Suppressor macrophage (primary cell): ENCODE measurements at places on chromosomes 2 and 18.

DNA sequence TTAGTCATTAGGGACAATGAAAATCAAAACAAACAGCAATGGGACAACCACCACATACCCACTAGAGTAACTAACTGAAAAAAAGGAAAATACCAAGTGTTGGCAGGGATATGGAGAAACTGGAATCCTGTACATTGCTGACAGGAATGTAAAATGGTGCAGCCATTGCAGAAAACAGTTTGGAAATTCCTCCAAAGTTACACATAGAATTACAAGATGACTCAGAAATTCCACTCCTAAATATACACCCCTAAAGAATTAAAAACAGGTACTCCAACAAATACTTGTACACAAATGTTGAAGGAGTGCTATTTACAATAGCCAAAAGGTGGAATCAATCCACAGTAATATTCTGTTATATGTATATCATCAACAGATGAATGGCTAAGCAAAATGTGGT, 110.9 kb downstream of the ROCK1 start:
- DNase-seq: no peak

GRCh38 chr2:62806231-62806630, 100.7 kb downstream of the EHBP1 start:
- no peak for DNase-seq

GRCh38 chr2:207283356-207283755, 117.6 kb upstream of the KLF7 start:
- peak; percentile 94 for DNase-seq

- peak; percentile 42 for DNase-seq
These were observed 77.6 kb upstream of the ALPP start for GRCh38 chr2:232300894-232301387.

DNA sequence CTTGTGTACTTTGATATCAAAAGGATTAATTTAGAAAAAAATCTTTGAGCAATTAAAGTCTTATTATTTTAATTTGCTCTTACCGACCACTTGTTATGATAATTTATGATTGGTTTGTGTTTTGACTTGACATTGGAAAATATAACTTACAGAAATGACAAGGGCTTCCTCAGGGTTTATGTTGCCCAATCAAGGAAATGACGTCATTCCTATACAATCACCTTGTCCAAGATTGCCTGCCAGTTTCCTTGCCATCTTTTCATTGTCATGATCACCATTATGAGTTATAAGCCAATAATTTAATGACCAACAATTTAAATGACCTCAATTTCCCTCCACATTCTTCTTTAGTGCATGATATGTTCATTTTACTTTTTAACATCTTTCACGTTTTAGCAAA, 351.8 kb upstream of the TMEFF2 start:
- no peak for DNase-seq

DNA sequence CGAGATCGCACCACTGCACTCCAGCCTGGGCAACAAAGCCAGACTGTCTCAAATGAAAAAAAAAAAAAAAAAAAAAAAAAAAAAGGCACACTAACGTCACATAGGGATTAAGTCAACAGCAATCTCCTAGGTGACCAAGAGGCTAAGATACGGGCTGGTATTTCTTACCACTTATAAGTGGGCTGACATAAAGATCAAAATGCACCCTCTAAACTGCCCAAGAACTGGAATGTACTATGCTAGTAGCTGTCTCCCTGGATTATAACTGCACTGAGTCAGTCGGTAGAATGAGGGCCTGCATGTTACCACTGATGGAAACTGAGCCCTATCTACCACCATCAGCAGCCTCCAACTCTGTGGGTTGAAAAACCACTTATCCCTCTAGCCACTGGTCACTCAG, 80.6 kb downstream of the KLF7 start:
- DNase-seq: no peak

- peak; percentile 46 for DNase-seq
These were observed 132.0 kb downstream of the ALPK2 start for GRCh38 chr18:58496937-58497336.

DNA sequence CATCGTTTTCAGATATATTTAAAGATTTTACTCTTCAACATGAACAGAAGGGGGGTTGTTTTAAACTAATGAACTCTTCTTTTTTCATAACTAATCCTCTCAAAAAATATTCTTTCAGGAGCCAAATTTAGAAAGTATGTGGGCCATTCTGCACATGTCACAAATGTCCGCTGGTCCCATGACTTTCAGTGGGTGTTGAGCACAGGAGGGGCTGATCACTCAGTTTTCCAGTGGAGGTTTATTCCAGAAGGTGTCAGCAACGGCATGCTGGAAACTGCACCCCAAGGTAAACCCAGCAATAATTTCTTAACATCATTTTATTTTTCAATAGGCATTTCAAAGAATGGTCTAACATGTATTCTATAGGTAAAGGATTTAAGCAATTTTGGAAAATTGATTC, 136.0 kb downstream of the EML6 start:
- DNase-seq: no peak

GRCh38 chr2:222904557-222905258, 43.9 kb downstream of the ACSL3 start:
- DNase-seq: no peak

DNA sequence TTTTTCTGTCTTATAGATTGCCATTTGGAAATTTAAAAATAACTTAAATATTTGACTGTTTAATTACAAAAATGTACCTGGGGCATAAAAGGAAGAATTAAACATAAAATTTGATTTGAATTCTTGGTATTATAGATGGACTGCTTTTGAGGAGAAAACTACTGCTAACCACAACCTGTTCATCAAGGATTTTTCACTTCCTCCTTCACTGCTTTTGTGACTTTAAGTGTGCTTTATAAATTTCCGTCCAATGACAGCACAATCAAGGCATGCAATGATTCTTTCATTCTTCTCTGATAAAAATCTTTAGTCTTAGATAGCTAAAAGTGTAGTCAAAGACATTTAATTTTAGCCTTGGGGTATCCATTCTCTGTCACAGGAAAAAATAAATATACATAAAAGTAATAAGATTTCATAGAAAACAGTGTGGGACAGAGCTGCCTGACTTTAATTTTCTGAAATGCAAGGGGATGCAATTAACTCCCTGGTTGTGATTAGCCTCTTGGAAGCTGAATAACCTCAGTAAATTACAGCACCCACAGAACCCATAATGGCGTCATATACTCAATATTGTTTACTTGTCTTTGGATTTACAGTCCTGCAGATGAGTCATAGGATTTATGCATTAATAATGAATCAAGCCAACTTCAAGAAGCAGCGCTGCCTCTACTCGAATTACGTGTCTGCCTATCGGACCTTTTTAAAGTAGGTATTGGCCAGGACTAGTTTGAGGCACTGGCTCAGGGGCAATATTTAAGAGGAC, 587.9 kb downstream of the NRXN1 start:
- DNase-seq: no peak

GRCh38 chr2:162369551-162369950, 25.6 kb downstream of the GCA start:
- no peak for DNase-seq

DNA sequence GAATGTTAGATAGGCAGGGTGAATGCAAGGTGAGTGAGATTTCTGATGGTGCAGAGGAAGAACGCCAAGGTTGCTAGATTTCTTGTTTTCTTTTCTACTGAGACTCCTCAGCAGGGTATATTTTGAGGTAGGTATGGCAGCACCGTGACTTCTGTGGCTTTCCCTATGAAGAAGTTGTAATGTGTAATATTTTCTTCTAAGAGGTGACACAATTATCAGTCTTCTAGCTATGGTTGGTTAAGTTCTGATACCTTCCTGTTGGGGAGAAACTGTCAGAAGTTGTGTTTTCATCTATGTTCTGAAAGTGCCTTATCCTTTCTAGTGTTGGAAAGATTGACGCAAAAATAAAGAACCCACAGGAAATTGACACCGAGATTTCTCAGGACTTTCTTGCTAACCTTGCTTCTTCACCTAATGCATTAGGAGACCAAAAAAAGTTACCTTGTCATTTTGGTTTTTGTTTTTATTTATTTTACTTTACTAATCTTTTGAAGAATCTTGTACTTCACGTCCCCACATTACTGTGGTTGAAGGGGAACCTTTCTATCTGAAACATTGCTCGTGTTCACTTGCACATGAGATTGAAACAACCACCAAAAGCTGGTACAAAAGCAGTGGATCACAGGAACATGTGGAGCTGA, 11.9 kb downstream of the IL18R1 start:
- no peak for DNase-seq

DNA sequence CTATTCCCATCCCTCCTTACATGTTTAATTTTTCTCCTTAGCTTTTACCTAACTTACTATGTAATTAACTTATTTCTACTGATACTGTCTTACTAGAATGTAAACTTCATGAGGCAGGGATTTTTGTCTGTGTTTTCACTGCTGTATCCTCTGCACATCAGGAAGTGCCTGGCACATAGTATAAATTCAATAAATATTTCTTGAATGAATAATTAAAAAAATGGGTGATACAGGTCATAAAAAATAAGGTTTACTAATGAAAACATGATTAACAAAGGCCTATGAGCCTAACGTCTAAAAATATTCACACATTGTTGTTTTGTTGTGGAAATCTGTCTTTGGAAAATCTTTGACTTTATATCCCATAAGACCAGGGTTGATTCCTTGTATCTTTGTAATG, 4.5 kb downstream of the RBKS start:
- no peak for DNase-seq

- DNase-seq: no peak
These were observed 2.6 kb downstream of the SERPINB11 start for GRCh38 chr18:63705401-63705800.

- no peak for DNase-seq
These were observed 170.7 kb upstream of the ERBB4 start for GRCh38 chr2:212709280-212709679.

GRCh38 chr2:22817197-22817596, 567.8 kb upstream of the KLHL29 start:
- no peak for DNase-seq

GRCh38 chr2:175726223-175726622, 275.8 kb downstream of the LNPK start:
- DNase-seq: no peak

GRCh38 chr2:120876526-120877280, 141.0 kb downstream of the GLI2 start:
- DNase-seq: no peak

DNA sequence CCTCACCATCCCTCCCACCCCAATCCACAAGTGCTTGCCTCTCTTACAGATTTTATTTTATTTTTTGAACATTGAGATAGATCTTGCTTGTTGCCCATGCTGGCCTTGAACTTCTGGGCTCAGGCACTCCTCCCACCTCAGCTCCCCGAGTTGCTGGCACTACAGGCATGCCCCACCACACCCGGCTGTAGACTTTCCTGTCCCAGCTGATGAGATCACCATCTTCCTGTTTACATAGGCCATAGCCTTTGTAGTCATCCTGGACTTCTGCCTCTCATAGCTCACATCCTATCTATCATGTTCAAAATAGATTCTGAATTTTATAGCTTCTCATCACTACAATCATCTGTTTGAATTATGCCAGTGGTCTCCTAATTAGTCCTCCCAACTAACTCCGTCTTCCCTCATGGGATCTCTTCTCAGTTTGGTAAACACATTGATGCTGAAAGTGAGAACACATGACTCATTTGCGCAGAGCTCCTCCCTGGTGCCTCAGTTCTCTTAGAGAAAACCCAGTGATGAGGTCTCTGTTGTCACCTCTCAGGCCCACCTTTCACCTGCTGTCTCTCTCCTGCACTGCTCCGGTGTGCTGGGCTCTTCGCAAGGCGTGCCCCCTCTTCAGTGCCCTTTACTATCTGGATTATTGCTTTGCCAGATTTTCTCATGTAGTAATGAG, 243.0 kb downstream of the ZNF407 start:
- DNase-seq: no peak

GRCh38 chr2:59798687-59799232, 754.7 kb downstream of the BCL11A start:
- no peak for DNase-seq

- peak; percentile 61 for DNase-seq
These were observed 1.7 kb downstream of the EMILIN2 start for GRCh38 chr18:2848247-2849246.

GRCh38 chr2:10076511-10076910, 3.7 kb downstream of the CYS1 start:
- no peak for DNase-seq

GRCh38 chr2:53130441-53130943, 637.1 kb upstream of the CHAC2 start:
- DNase-seq: no peak

DNA sequence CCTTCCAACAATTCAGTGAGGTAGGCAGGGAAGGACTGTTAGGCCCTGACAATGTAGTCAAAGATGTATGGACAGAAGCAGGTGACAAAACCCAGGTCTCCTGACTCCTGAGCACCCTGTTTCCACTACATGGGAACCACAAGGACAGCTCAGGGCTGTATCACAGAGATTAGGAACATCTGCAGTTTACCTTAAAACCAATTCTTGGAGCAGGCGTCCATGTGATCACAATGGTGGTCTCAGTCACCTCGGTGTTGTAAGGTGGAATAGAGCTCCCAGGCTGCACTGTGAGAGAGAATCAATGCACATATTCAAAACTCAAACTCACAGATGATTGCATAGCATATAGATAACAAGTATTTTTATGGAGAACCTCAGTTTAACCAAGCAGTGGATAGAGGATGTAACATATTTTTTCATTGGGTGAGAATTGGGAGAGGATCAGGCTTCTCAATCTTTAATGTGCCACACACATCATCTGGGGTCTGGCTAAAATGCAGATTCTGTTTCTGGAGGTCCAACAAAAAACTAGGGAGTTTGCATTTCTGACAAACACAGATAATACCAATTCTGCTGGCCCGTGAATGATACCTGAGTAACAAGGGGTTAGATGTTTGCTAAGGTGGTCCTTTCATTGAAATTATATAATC, 36.7 kb downstream of the FN1 start:
- no peak for DNase-seq

GRCh38 chr2:147460155-147460554, 384.7 kb upstream of the ACVR2A start:
- DNase-seq: peak; percentile 62

- DNase-seq: no peak
These were observed 147.4 kb downstream of the LNPK start for GRCh38 chr2:175854665-175855064.

DNA sequence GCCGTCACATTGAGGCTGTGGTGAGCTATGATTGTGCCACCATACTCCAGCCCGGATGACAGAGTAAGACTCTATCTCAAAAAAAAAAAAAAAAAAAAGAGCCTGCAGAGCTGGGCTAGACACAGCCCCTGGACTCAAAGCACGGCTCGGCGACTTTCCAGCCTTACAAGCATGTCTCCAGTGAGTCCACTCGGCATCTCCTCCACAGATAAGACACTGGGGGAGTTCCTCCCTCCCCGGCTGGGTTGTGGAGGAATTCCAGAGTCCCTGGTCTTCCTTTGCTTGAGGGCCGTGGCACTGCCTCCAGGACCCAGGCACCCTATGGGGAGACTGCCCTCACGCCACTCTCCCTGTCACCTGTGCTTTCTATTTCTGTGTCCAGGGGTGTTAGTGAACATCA, 30.9 kb upstream of the RPL31 start:
- no peak for DNase-seq
